ENCODE measurements at places on chromosomes 4 and X.

GRCh38 chr4:137674066-137674465 is 141.8 kb upstream of the PCDH18 start:
- peak; percentile 75 for DNase-seq

GRCh38 chr4:164467493-164467892 is 286.4 kb upstream of the SMIM31 start:
- no peak for DNase-seq

DNA sequence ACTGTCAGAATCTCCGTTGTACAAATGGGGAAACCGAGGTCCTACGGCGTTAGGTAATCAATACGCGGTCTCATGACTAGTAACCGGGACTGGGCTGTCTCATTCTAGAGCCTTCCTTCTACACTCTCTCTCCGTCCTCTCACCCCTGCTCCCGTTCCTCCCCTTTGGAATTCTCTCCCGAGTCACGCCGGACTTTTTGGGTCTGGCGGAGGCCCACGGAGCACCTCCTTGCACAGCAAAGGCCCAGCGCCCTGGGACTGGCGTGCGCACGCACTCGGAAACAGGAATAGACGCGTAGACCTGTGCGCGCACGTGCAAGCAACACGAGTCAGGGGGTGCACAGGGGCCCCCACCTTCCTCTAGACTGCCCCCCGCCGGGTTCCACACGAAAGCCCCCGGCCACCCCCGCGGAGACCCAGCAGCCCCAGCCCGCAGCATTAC is 361 bp downstream of the QDPR start:
- DNase-seq, result peak; percentile 55

GRCh38 chrX:65596270-65597034 is 61.9 kb upstream of the LAS1L start:
- peak; percentile 71 for DNase-seq

DNA sequence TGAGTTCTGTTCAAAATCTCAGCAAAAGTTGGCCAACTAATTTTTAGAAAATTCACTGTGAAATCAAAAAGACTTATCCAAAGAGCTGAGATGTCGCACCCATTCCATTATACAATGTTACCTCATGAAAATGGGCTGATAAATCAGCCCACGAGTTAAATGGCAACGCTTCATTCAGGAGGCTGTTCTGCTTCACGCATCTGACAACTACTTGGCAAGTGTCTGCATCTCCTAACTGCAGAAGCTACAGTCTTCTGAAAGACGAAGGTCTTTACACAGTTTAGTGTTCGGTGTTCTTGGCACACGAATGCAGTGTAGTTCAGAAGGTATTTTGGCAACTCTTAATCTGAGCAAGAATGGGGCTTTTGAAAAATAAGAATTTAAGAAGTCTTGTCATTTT is 166.6 kb upstream of the DKK2 start:
- no peak for DNase-seq

DNA sequence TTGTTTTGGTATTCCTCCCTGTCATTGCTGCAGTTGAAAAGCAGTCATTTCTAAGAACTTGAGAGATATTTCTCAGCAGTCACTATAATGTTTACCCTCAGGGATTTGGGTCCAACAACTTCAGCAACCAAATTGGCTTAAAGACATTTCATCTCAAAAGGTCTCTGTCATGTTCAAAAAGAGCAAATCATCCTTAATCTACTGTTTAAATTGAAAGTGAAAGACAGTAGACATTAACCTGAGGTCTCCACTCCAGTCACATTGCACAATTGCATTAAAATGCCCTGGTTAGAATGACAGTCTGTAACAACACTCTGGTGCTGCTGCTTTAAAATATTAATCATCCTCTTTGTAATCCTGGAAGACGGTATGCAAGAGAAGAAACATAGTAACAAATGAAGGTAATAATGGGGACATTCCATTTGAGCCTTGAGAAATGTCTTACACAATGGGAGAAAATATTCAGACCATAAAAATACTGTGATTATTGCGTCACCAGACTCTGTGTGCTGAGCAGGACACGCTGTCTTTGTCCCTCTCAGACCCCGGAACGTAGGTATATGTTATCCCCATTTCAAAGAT is 90.2 kb upstream of the UNC5C start:
- no peak for DNase-seq

DNA sequence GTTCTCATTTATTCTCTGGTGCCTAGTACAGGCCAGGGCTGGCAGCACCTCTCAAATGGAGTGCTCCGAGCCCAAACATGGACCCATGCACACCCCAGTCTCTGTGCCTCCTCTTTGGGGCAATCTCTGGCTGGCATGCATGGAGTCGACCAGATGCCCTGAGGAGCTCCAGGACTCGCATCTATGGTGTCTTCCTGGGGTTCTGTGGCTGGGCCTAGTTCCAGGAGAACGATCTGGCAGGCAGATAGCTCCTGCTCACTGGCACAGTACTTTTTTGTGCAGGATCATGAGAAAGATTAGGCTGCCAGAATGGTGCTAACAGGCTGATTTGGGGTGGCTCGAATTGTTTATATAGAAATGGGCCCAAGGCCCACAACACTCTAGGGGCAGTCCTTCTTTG is 72.0 kb upstream of the PJA1 start:
- DNase-seq, result no peak

- no peak for DNase-seq
Observed at GRCh38 chr4:8067945-8068896, 90.4 kb downstream of the ABLIM2 start.

- peak; percentile 86 for DNase-seq
Observed at GRCh38 chr4:113761620-113762185, at the start of gene CAMK2D. CAMK2D (minus strand) TSS chr4:113761738; CDS start chr4:113761068, 670 bp downstream.

- no peak for DNase-seq
Observed at GRCh38 chr4:1288786-1289185, 905 bp upstream of the MAEA start.

DNA sequence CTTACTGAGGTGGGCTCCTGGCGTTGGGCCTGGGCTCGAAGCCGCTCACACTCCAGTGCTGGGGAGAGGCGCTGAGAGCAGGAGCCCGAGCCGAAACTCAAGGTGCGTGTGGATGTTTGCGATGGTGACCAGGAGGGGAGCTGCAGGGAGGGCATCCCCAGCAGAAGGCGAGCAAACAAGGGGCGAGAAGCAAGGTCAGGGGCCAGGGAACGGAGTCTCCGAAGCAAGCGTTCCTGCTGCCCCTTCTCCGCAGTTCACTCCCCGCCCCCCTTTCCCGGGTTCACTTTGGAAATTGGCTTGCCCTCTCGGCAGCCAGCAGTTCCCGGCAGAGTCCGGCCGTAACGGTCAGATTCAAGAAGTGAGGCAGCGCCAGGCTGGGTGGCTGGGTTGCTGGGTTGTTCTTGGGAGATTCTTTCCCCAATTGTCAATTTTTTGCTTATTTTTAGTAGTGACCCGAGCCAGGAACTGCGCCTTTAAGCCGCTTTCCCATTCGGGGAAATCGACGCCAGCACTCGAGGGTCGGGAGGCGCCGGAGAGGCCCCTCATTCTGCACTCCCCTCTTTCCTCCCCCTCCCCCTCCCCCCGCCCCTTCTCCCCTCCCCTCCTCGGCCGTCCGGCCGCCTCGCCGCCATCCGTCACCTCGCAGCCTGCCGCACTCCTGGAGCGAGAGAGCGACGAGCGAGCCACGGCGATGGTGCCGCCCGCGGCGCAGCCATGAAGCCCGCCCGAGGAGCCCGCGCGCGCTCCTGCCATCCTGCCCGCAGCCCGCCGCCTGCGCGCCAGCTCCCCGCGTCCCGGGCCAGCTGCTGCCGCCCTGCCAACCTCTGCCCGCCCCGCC is at the start of gene FRMPD3:
FRMPD3 (plus strand) TSS at position 655 of the 838 bp plus-strand sequence. CDS start 76,937 bp downstream, outside the sequence.
- DNase-seq, result no peak

DNA sequence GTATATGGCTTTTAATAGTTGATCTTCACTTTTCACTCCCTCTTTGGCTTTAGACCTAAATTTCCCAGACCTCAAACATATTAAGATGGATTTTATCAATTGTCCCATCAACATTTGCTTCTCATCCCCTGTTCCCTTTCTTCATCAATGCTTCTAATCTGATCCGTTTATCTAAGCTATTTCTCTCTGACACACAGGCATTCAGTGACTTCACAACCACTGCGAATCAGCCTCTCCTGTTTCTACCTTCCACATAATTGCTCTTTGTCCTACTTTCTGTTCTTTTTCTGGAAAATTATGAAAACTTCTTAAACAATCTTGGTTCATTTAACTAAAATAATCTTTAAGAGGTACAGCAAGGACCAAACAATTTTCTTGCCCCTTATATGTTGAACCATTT is 115.2 kb downstream of the GLRA3 start:
- no peak for DNase-seq

DNA sequence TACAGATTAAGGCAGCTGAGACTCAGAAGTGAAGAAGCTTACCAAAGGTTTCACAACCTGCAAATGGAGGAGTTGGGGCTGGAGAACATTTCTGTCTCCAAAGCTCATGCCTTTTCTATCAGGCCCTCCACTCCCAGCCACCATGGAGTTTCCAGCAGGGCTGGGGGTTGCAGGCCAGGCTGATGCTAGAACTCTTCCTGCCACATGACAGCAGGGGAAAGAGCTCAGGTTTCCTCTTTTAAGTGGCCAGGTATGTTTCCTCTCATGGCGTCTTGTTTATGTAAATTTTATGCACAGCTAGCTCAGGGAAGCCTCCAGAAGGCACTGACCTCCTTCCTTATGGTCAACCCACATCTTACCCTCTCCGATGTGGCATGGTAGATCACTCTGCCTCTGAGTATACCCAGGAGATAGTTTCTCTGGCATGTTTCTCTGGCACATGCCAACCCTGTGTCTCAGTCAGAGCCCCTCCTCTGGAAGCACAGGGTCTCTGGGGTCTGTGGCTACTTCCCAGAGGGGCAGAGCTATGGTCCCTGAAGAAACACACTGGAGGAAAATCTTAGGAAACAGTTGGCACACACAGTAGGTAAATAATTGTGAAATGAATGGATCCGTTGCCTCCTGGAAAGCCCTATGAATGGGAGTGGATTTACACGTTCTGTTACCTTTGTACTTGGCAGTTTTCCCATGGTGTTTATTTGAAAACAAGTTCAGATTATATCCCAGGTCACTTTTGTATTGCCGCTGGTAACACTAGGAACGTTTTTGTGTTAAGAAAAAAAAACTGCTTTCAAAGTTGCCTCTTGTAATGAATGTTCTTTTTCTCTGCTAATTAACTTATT is 28.9 kb downstream of the PDK3 start:
- DNase-seq, result no peak

DNA sequence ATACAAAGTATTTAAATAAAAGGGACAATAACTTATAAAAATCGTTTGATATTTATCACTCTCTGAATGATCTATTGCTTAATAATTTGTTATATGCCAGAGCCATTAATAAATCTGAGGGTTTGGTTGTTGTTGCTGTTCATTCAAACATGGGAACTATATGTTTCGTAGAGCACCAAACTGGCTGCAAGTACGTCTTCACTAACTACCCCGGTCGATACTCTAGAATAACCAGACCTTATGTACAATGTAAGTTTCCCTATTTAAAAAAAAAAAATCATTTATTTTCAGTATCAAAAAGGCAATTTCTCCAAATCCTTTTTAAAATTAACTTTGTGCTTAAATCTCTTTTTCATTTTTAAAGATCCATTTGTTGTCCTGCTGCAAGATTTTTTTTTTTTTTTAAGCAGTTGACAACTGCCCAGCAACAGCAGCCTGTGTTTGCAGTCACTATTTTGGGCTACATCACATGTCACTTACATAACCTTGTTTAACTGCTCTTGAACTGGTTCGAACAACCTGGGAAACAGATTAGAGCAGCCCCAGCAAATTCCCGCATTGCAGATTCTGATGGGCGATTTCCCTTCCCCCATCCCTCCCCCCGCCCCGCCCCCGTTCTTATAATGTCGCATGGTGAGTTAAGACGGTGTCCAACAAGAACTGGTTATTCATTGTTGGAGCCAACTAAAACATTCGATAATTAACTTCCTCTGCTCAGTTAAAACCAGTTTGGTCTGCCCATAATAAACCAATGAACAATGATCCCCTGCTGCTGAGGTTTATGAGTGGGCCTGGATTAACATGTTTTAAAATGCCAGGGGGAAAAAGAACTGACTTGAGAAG is 238.9 kb downstream of the NR3C2 start:
- no peak for DNase-seq
